Cardiac fibroblast (primary cell): ENCODE measurements at places on chromosomes 2 and 18.
A peak's percentile ranks its signal among the peaks of the same experiment; 100 is the strongest.

- DNase-seq: no peak
Measured at GRCh38 chr18:77529492-77530176, 280.0 kb downstream of the GALR1 start.

DNA sequence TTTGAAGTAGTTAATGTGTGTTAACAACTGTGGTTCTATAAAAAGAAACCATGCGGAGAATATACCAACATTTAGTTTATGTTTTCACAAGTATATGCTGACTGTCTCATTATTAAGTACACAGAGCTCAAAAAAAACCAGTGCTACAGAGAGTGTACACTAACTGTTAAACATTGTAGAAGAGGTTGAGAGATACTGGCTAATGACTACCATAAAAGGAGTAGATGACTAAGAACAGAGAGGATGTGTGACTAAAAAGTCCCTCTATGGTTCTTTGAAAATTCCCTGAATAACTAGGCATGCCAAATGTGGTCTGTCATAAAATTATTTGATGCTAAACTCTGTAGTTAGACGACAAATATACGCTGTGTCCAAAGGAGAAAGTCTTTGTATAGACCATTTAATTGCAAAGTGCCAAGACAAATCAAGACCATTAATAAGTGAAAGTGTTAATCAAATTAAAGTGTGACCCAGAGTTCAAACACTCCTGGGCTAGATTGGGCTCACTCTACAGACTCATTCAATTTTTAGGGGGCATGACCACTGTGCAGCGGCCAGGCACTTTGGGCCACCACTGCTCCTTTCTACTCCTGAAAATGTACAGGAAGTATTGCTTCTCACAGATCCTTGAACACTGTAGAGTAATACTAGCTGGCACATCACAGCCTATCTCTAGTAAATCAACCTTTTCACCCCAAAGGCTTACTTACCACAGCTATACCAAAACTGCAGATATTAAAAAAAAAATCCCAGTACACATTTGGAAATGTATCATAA lies 45.1 kb upstream of the SERTAD2 start:
- DNase-seq: peak; percentile 95

- DNase-seq: no peak
Measured at GRCh38 chr2:28049899-28050298, 159.4 kb downstream of the BABAM2 start.

GRCh38 chr2:173159791-173160463 lies 84.3 kb downstream of the MAP3K20 start:
- peak; percentile 99 for DNase-seq

GRCh38 chr2:135074216-135074615 lies 22.1 kb downstream of the RAB3GAP1 start:
- DNase-seq: no peak

GRCh38 chr2:120830096-120830830 lies 94.6 kb downstream of the GLI2 start:
- DNase-seq: no peak

DNA sequence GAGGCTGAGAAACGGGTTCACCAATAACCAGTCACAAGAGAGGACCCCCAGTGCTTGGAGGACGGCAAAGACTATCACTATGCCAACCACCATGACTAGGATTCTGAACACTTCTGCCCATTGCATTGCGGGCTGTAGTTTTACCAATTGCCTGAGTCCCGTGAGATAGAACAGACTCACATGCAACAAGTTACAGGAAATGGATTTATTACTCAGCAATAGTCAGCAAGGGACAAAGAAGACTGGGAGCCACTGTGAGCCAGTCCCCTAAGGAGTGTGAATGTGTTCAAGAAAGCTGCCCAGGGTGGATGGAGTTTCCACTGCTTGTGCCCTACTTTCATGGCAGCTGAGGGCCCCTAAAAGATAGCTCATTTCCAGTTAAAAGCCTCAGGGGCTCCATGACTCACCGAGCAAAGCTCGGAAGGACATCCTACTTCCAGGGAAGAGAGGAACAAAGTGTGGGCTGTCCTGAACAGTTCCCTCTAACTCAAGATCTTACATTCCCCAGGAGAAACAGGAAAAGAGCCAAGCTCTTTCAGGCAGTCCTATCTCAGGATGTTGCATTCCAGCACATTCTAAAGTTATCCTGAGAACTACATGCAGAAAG lies 54.4 kb downstream of the SLC4A3 start:
- peak; percentile 57 for DNase-seq

GRCh38 chr2:12651641-12652040 lies 65.1 kb upstream of the TRIB2 start:
- no peak for DNase-seq

DNA sequence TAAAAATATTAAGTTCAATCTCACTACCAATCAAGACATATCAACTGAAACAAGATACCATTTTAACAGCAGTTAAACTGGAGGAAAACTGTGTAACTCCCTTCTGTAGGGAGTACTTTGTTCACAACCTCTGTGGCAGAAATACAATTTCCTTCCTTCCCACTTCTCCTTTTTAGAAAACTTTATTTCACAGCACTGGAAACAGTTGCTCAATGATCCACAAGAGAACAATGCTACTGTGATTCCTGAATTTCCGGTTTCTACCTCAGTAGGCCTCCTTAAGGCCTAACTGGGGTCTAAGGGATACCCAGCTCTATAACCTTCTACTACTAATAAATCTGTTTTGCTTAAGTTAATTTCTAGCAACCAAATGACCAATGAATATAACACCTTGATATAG lies 14.1 kb downstream of the TLK1 start:
- peak; percentile 33 for DNase-seq

GRCh38 chr2:218001629-218002028 lies 1.2 kb downstream of the TNS1 start:
- no peak for DNase-seq

- DNase-seq: no peak
Measured at GRCh38 chr2:178401994-178402437, 49.0 kb downstream of the PRKRA start.

DNA sequence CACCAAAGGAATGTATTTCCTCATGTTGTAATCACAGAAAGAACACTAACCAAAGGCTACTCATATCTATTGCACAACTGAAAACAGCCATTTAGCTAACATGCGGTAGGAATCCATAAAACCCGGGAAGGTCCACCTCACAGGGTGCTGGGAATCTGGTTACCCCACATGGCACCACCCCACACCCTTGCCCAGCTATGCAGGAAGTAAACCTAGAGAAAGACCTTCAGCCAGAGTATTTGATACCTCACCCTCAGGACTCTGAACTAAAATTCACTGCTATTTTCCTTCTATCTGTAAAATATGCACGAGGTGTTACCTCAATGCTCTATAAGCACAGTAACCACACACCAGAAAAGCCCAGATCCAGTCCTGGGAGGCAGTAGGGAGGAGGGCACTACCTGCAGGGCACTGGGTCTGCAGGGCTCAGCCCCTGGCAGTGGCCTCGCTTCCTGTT lies 45.8 kb downstream of the PTPN2 start:
- DNase-seq: peak; percentile 93

- no peak for DNase-seq
Measured at GRCh38 chr2:104945121-104945520, 91.2 kb downstream of the POU3F3 start.

- no peak for DNase-seq
Measured at GRCh38 chr18:9353596-9353995, 19.0 kb downstream of the TWSG1 start.

DNA sequence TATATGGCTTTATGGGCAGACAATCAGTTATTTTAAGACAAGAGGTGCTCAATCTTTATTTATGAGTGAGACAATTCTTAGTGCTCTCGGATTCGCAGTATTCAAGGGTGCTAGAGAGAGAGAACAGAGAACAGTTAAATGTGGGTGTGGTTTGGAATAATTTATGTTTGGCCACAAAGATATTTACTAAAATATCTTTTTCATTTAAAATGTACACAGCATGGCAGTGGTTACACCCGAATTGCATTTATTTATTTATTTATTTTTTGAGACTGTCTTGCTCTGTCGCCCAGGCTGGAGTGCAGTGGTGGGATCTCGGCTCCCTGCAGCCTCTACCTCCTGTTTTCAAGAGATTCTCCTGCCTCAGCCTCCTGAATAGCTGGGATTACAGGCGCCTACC lies 109.2 kb downstream of the CDCA7 start:
- no peak for DNase-seq

DNA sequence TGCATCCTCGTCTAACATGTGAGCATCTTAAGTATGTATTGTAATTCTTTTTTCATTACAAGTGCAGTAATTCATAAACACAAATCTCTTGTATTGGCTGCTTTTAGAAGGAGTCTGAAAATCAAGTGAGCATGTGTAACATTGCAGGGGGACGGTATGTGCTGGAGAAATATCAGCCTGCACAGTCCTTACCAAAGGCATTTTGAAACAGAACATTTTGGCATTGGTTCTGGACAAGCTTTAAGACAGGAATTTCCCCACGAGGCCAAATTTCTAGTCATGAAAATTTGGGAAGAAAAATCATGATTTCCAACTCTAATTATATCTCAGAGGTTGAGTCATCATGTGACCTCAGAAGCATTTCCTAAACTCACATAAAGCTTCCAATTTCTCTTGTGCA lies 24.7 kb upstream of the NRP2 start:
- peak; percentile 84 for DNase-seq

- DNase-seq: no peak
Measured at GRCh38 chr18:2994603-2995432, 18.1 kb downstream of the LPIN2 start.

DNA sequence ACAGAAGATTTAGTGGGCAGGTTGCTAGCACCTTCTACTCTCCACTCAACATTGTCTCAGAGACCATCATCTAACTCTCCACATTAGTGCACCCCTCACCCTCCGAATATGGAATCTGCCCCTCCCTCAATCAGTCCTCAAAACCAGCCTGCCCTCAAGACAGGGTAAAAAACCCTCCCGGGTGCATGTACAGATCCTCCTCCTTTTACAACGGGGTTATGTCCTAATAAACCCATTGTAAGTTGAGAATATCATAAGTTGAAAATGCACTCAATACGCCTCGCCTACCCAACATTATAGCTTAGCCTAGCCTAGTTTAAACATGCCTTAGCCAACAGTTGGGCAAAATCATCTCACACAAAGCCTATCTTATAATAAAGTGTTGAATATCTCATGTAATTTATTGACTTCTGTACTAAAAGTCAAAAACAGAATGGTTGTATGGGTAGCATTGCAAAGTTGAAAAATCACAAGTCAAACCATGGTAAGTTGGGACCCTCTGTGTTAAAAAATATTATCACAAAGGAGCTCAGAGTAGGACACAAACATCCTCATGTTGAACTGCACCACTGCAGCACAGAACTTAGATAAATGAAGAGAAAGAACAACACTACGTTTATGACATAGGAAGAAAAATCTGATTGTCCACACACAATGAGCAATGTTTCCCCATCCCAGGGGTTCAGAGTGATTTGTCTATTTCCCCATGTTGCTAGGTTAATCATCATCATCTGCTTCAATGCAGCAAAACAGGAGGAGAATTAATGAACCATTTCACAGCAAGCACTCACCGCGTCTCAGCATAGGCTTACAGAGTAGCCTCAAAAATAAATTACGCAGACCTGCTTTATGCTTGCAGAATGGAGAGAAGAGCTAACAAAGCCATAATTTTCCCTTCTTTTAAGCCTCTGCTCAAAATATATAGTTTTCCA lies 184.1 kb upstream of the ARL4C start:
- peak; percentile 18 for DNase-seq

- no peak for DNase-seq
Measured at GRCh38 chr2:108316461-108317258, 28.0 kb downstream of the SULT1C2 start.

GRCh38 chr2:173751245-173751975 lies 213.8 kb downstream of the SP3 start:
- no peak for DNase-seq

DNA sequence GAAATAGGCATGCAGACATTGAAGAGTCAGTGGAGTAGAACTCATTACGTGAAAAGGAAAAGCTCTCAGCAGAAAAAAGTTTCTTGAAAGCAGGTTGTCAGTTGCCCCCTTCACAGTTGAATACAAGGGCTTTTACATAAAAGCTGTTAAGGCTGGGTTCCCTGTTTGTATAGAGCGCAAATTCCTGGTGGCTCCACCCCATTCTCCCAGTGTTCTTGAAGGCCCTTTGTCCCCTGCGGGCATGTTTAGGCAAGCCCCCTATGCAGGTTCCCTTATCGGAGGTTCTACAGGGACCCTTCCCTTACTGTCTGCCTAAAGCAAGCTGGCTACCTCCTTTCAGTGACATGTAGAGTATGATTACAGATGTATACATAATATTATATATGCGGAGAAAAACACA lies 497.2 kb upstream of the SYT4 start:
- no peak for DNase-seq

DNA sequence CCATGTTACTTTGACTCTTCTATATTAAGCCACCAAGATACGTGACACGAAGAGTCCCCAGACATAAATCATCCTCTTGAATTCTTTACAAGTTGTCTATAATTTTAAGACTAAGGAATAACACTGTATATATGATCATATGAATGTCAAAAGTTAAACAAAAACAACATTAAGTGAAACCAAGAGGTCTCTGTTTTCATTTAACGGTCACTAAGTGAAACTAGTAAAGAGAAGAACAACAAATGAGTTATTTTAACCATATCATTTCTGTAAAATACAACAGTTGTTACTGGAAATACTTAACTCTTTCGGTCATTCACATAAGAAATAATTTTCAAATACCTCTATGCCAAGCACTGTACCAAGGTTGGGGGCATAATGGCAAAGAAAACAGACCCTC lies 45.7 kb upstream of the STK17B start:
- DNase-seq: no peak

GRCh38 chr18:25239581-25240419 lies 112.2 kb downstream of the ZNF521 start:
- DNase-seq: no peak

GRCh38 chr2:219254590-219255201 lies 978 bp upstream of the TUBA4A start:
- DNase-seq: peak; percentile 58

GRCh38 chr18:68150961-68151360 lies 563.9 kb downstream of the TMX3 start:
- DNase-seq: no peak

- no peak for DNase-seq
Measured at GRCh38 chr2:62045017-62045543, 139.6 kb downstream of the COMMD1 start.

GRCh38 chr2:38384338-38384737 lies 7.3 kb upstream of the ATL2 start:
- peak; percentile 10 for DNase-seq

DNA sequence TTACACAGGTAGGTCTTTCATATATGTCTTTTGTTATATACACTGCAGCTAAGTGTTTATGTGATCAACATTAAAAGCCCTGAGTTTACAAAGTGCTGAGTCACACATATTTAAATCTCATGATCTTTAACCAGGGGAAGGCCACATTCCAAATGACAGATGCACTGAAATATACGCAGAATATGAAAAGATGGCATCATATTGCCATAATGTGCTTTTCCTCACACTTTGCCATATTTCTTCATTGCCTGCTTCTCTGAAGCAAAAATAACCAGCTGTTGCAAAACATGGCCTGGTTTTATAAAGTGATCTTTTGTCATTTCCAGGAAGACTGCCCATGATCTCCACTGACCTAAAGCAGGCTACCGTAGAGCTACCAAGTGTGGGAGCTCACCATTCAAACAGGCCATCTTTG lies 93.5 kb upstream of the MAPRE2 start:
- peak; percentile 41 for DNase-seq
